ENCODE measurements at places on chromosomes 11 and 22. TPM values are rescaled to one million over a fixed set of nuclear protein-coding genes. Genes with fewer than 3 reads are reported as not detected.

DNA sequence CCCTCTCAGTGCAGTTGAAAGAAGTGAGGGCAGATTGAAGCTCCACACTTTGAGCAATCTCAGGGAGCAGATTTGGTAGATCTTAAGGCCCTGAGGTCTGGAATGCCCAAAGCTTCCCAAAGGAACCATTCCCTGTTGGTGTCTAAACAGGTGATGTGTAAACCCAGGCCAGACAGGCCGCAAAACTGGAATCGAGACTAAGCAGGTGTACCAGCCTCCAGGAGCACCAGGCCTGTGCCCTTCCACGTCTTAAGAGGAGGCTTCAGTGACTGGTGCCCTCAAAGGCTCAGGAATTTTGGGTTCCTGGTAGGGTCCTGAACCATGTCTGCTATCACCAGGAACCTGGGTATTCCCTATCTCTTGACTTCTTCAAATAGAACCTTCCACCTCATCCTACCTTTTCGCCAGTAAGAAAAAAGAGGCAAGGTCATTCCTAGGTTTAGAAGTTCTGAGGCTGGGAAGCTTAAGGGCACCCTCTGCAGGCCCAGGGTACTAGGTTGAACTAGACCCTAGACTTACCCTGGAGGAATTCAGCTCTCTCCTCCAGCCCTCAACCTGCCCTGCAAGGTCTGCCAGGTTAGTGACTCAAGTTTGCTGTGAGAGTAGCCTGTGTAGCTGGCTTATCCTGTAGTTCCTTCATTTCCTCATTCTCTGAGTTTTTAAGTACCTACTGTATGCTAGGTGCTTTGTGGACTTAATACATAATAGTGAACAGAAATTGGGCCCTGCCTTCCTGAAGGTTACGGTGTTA is 100.0 kb upstream of the NNMT start:
- no peak for DNase-seq

- DNase-seq = peak; percentile 23
Observed at GRCh38 chr11:75386942-75387630, 12.2 kb upstream of the RPS3 start.

DNA sequence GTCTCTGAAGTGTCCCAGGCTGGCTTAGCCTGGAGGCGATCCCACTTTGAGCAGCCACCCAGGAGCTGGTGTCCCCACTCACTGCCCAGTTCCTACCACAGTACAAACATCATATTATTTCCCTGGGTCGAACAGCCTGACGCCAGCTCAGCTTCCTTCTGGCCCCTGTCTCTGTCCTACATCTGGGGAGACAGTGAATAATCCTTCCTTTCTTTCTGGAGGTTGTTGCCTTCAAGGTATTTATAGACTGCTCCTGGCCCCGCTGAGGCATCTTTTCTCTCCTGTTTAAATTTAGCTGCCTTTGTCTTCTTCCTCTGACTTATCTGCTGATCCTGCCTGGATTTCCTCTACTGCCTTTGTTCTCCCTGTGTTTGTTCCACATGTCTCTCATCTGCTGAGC is 56.8 kb upstream of the LRRC55 start:
- DNase-seq = peak; percentile 17

MIAT gene
- 0.03 TPM for polyA plus RNA-seq

LRP4 gene
- polyA plus RNA-seq = 0.86 TPM

KCTD14 gene
- polyA plus RNA-seq = 0.64 TPM

- no peak for DNase-seq
Observed at GRCh38 chr11:103086461-103086860, 5.5 kb downstream of the DCUN1D5 start.

ANKK1 gene
- polyA plus RNA-seq = not detected

- peak; percentile 95 for DNase-seq
Observed at GRCh38 chr22:40856513-40857308, at the start of the genes ST13 and XPNPEP3. TSS of gene ST13 (minus strand) at chr22:40856639. CDS start at chr22:40856540, 99 bp downstream. TSS of gene XPNPEP3 (plus strand) at chr22:40857148. CDS start at chr22:40857182, 34 bp downstream.

DNA sequence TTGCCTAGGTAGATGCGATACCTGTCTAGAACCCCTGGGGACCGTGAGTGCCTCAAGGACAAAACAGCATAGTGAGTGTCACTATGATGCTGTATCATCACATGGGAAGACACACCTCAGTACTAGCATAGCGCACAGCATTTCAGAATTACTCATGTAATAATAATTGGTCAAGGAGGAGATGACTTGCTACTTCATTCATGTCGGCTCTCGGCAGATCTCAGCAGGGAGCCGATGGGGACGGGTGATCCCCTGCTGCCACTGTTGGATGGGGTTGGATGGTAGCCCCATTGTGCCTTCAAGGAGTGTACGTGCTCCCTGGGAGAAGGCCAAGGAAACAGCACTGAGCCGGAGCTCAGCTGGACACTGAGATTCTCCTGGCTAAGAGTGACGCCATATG is 186.9 kb downstream of the EFCAB6 start:
- no peak for DNase-seq

- DNase-seq = no peak
Observed at GRCh38 chr11:46099963-46100316, 21.3 kb downstream of the PHF21A start.

GRCh38 chr11:105884436-105884835 is 137.6 kb downstream of the MSANTD4 start:
- no peak for DNase-seq

GRCh38 chr11:10808235-10808552 is 532 bp downstream of the EIF4G2 start:
- no peak for DNase-seq

MPEG1 gene
- not detected for polyA plus RNA-seq

- no peak for DNase-seq
Observed at GRCh38 chr22:34943830-34944229, 122.1 kb upstream of the ISX start.

DNA sequence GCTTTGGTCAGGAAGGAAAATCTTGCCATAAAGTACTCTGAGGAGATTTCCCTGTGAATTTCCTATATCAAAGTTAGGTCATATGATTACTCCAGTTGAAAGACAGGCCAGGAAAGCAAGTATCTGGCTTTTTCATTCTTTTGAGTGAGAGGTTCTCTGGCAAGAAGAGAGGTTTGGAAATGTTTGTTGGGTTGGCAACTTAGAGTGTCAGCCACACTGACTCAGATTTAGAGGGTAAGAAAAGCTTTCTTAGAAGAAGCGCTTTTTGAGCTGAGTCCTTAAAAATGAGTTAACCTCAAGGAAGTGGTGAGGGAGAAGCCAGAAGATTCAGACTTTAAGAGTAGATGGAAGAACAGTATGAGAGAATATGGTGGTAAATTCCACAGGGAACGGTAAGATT is 86.1 kb upstream of the BDNF start:
- DNase-seq = no peak

OR51E1 gene
- not detected for polyA plus RNA-seq

GRCh38 chr11:441418-442274 is at the start of gene ANO9:
TSS of gene ANO9 (minus strand) at chr11:442011. CDS start at chr11:441926, 85 bp downstream.
- DNase-seq = no peak

C11orf42 gene
- polyA plus RNA-seq = not detected

PARVA gene
- polyA plus RNA-seq = 40.6 TPM

GRCh38 chr11:106012744-106013143 is 9.3 kb downstream of the MSANTD4 start:
- DNase-seq = peak; percentile 74

DNA sequence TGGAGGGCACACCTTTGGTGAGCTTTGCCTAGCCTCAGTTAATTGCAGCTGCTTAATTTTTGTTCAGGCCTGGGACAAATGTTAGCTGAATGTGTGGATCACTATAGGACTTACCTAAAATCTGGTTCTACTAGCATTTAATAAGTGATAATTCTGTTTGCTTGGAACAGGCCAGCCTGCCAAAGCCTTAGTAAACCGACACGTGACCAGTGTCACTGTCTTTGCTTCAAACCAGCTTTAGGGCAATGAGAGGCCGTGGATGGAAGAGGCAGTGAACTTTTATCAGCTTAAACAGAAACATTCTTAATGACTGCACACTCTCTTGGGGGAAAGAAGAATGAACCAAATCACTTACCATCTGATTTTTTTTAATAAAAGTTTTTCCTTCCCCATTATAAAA is 10.8 kb downstream of the PARVA start:
- no peak for DNase-seq

- DNase-seq = no peak
Observed at GRCh38 chr22:26289611-26290101, 120.4 kb downstream of the SEZ6L start.

TEX54 gene
- polyA plus RNA-seq = not detected

- DNase-seq = no peak
Observed at GRCh38 chr11:71124127-71124526, 128.2 kb downstream of the SHANK2 start.

CHADL gene
- 2.1 TPM for polyA plus RNA-seq

GRCh38 chr11:78801161-78801884 is 226.7 kb upstream of the NARS2 start:
- peak; percentile 91 for DNase-seq

- no peak for DNase-seq
Observed at GRCh38 chr11:67544616-67545242, 21.5 kb upstream of the CABP2 start.

GRCh38 chr11:123082977-123083376 is 21.0 kb upstream of the HSPA8 start:
- no peak for DNase-seq

DNA sequence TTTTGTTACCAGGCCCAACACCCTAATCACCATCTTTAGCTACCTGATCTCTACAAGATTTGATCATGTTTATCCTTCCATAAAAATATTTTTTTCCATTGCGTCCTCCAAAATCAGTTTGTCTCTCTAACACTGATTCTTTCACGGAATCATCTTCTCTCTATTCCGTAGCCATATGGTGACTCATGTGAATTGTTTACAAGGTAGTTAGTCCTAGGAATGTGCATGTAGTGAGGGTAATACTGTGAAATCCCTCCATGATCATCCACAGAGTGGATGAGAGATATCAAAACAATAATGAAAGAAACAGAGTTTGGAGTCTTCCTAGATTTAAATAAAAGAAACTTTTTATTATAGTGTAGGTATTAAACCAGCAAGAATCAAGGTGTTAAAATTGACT is 230.2 kb downstream of the METTL15 start:
- no peak for DNase-seq

- DNase-seq = no peak
Observed at GRCh38 chr22:20063271-20064139, 16.5 kb upstream of the DGCR8 start.

GRCh38 chr11:84224042-84224441 is 937.9 kb upstream of the CCDC90B start:
- DNase-seq = no peak

DNA sequence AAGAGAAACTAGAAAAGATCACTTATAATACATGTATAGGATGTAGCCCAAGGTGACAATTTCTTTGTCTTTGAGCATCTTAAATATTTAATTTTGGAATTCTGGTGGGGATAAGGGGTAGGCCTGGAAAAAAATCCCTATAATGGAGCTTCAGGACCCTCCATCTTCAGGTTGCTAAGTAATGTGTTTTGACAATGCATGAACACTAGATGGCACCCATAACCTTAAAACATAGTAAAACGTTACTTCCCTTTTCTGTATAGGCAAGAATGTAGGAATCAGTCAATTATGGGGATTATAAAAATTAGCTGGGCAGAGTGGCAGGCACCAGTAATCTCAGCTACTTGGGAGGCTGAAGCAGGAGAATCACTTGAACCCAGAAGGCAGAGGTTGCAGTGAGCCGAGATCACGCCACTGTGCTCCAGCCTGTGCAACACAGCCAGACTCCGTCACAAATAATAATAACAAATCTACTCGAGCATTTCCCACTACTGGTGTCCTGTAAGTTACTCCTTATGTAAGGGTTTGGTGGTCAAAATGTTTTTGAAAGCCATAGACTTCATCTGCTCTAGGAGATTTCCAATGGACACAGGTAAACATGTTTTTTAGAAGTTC is 541.9 kb upstream of the CCDC90B start:
- peak; percentile 43 for DNase-seq

GRCh38 chr11:125517116-125517770 is 21.2 kb upstream of the FEZ1 start:
- DNase-seq = peak; percentile 45

XKR3 gene
- not detected for polyA plus RNA-seq

GRCh38 chr22:38305471-38306448 is 11.5 kb downstream of the CSNK1E start:
- peak; percentile 67 for DNase-seq

DNA sequence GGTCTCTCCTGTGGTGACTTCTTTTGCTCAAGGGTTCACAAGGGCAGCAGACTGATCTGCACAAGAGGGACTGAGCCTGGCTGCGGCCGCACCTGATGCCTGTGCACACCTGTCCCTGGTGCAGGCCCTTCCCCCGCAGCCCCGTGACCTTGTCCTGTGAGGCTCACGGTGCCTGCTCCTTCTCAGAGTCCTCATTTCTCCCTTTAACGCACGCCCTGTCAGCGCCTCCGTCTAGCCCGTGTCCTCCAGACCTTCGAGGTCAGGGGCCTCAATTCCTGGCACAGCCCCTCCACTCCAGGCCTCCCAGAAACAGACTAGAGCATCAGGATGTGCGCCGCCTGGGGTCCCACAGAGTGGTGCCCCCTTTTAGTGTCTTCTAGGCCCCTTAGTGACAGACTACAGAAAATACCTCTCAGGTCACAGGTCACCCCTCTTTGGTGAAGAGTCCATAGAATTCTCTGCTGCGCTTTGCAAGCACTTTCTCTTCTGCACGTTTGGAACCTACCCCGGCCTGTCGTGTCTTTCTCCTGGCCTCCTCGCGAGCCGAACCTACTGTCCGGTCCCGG is 1.0 kb upstream of the DRD4 start:
- DNase-seq = no peak

KCNK7 gene
- polyA plus RNA-seq = 0.19 TPM

INS gene
- polyA plus RNA-seq = not detected

PLEKHB1 gene
- 0.99 TPM for polyA plus RNA-seq

- no peak for DNase-seq
Observed at GRCh38 chr11:71331631-71332030, 79.3 kb upstream of the SHANK2 start.

GRCh38 chr11:47980907-47981621 is 705 bp downstream of the PTPRJ start:
- peak; percentile 45 for DNase-seq

GRCh38 chr22:49112176-49112575 is 715.5 kb downstream of the BRD1 start:
- no peak for DNase-seq

- no peak for DNase-seq
Observed at GRCh38 chr22:32466496-32466895, 2.2 kb upstream of the BPIFC start.

GGTLC2 gene
- not detected for polyA plus RNA-seq

DNA sequence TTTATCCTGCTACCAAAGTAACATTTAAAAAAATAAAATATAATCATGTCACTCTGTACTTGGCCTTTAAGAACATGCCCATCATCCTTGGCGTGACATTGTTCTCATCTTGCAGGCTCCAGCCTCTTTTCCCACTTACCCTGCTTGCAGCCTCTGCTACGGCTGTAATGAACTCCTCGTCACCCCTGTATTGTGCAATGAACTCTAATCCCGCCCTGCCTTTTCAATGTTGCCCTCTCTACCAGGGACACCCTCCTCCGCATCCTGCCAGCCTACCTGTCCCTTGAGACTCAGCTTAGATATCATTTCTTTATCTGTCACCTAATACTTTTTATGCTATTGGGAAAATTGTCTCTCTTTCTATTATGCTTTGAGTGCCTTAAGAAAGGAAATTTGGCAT is 12.6 kb upstream of the MMP20 start:
- DNase-seq = no peak

Measured in endothelial cell of umbilical vein (primary cell).